Renal cortical epithelial cell (primary cell): ENCODE measurements at places on chromosomes 6 and 20.

- no peak for DNase-seq
These were observed 254.4 kb downstream of the RIMS1 start for GRCh38 chr6:72140795-72141194.

DNA sequence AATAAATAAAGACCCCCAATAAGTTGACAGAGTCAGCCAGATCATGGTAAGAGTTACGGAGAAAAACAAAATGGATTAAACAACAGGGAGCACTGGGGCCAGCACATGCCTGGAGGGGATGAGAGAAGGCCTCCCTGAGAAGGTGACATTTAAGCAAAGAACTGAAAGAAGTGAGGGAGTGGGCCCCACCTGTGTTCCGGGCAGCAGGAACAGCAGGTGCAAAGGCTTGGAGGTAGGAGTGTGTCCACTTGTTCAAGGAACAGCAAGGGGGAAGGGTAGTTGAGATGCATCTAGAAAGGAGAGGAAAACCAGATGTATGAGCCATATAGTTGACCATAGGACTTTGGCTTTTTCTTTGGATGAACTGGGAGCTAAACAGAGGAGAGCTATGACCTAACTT lies 7.6 kb upstream of the PREX1 start:
- no peak for DNase-seq

DNA sequence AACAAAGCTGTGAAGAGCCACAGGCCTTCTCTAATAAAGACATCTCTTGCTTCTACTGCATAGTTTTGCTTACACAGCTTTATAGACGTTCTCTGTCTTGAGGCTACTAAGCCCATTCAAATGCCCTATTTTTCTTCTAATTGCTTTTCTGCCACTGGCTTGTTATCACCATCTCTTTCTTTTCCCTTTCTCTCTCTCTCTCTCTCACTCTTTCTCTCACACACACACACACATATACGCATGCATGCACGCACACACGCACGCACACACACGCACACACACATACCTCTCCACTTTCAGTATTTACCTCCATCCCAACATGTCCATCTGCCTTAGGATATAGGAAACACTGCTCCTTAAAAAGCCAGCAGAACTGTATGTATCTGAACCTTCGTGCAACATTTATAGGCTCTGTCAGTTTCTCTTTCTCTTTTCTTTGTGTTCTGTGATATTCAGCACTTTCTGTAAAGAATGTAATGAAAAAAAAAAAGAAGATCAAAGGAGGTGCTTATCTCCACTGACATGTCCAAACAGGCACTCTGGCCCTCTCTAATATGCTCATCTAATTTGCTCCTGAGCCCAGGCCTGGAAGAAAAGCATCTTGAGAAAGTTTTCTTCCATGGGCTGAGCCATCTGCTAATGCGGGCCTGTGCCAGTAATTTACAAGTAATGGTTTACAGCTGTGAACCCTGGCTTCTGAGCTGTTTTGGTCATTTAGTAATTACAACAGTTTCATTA lies 1046.7 kb upstream of the MAP3K7 start:
- no peak for DNase-seq

DNA sequence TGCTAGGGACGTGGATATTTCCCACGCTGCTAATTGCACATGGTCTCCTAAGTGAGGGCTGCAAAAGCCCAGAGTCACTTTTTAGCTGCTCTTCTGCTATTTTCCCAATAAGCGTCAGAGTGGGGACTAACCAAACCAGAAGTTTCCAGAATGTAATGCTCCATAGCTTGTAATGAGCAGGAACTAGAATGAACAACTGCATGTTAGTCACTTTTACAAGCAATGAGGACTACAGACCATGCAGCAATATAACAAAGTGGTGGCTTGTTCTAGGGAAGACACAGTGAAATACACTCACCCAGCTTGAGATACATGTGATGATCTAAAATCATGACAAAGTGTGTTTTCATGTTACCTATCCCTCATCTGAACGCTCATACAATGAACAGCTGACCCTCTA lies 314.1 kb upstream of the SGK1 start:
- no peak for DNase-seq

DNA sequence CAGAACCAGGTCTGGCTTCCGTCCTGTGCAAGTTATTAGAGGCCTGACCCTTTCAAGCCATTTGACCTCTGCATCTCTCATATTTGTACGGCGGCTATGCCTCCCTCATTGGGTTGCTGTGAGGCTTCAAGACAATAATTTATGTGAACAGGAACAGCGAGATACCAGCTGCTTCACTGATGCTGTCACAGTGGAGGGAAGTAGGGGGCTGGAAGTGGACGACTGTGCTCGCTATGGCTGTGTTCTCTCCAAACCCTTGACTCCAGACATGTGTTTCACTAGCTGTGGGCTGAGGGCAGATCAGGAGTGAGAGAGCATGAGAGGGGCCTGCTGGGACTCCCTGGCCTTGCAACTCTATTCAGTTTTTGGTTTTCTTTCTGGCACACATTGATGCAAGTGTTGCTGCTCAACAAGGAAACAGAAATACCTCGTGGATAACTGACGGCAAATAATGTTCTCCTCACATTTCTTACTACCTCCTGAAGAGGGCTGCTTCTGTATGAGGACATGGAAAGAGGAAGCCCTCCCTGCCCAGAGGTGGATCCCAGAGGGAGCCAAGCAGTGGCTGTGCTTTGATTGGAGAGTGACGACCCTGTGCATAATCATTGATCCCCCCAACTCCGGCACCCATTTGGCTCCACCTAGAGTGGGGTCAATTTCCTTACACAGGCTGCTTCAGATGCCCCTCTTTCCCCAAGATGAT lies 34.7 kb upstream of the SCP2D1 start:
- DNase-seq, result no peak

- DNase-seq, result no peak
These were observed 1087.6 kb upstream of the CITED2 start for GRCh38 chr6:140462076-140462452.

- no peak for DNase-seq
These were observed 113.8 kb downstream of the PRND start for GRCh38 chr20:4835244-4836177.

- DNase-seq, result no peak
These were observed at the start of gene LTA for GRCh38 chr6:31572041-31572911. TSS of gene LTA (plus strand) at chr6:31572289. CDS start at chr6:31572743, 454 bp downstream.

DNA sequence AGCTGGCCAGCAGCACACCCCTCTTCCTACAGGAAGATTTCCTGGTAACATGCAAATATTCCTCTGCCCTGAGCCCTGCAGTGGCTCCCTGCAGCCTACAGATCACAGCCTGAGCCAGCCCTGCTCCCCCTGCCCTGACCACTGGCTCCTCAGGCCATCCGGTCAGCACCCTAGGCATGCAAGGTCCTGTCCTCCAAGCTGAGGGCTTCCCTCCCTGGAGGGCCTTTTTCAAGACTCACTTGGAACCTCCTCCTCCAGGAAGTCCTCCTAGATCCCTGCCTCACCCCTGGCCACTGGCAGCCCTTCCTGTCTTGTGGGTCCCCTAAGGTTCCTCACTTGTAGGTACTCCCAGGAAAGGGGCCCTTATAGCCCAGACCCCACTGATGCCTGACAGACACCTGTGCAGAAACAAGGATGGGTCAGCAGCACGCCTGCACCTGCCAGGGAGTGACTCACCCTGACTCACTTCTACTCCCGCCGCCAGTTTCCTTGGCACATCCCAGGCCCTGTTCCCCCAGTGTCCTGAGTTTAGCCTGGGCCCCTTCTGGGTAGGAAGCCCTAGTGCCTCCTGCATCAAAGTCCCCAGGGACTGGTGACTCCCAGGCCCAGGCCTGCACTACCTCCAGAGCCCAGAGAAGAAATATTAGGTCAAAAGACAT lies 3.2 kb downstream of the SLC4A11 start:
- DNase-seq, result peak; percentile 39

DNA sequence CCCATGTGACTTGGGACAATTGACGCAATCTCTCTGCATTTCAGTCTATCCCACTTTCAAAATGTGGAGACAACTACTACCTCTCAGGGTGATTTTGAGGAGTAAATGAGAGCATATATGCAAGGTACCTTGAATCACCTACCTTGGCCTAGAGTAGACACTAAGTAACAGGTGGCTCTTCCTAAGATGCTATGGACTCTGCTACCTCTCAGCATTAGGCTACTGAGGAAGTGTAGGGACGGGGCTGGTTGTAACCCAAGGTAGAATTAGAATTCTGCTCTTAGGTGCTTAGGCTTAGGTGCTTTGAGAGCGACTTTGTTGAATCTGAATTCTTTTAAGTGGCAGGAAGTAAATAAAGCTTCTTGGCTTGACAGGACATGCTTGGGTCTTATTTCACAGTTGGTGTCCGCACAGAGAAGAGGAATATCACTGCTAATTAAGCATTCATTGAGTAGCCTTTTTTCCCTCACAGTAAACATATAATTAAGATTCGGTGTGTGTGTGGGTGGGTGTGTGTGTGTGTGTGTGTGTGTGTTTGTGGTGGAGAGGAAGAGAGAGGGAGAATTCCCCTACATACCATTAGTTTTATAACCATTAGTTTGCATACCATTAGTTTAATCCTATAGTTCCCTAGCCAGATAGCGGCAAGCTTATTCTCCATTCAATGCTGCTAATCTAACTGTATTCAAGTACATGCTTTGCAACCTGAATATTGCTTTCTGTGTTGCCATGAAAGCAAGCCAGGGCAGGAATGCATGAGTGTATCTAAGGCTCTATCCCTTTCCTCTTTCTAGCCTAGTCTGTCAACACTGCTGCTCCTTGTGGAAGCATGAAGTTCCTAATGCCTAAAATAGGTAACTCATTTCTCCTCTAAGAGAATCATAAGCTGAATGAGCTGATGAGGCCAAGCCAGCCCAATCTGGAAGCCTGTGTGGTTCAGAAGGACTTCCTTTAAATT lies 112.5 kb downstream of the IPCEF1 start:
- DNase-seq, result peak; percentile 90

DNA sequence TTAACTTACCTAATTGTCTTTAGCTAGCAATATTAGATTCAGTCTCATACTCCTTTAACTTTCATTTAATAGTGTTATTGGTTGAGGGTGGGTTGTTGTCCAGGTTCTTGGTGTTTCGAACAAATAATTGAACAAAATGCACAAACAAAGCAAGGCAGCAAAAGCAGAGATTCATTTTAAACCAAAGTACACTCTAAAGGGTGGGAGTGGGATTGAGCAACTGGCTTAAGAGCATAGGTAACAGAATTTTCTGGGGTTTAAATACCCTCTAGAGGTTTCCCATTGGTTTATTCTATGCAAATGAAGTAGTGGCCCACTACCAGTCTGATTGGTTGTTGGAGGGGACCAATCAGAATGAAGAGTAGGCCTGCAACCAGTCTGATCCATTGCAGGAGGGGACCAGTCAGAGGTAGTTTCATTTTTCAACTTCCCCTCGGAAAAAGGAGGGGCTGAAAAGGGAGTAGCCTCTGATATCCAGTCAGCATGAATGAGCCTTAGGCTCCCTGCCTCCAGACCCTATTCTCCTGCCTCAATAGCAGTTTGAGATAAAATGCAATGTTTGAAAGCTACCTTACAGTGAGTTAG lies 26.3 kb upstream of the RAB23 start:
- DNase-seq, result no peak

- DNase-seq, result no peak
These were observed 43.2 kb downstream of the RAB44 start for GRCh38 chr6:36740818-36741179.

DNA sequence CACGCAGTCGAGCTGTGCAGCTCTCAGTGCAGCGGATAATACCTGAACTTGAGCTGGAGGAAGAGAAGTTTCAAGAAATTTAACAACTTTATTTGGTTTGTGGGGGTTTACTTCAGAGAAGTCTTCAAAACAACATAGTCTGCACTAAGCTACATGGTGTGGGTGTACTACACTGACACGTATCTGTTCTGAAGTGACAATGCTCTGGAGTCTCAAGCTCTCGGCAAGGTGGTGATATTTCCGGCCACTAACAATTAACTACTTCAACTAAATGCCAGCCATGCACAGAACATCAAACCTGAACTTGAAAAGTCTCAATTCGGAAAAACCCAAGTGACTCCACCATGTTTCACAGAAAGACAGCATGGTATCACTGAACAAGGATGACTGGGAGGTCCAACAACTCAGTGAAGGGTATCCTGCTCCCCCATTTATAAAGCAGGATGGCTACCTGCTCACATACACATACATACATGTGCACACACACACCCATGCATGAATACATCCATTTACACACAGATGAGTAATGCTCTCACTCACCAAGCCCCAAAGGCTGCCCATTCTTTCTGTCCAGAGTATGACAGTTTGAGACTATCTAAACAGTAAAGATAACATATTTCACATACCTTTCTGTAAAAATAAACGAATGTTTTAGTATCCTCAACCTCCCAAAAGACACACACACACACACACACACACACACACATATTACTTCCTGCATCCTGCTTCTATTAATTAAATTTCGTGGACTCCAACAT lies 15.4 kb upstream of the ANKRD60 start:
- no peak for DNase-seq

GRCh38 chr6:53309059-53309900 lies 39.5 kb downstream of the ELOVL5 start:
- peak; percentile 51 for DNase-seq

DNA sequence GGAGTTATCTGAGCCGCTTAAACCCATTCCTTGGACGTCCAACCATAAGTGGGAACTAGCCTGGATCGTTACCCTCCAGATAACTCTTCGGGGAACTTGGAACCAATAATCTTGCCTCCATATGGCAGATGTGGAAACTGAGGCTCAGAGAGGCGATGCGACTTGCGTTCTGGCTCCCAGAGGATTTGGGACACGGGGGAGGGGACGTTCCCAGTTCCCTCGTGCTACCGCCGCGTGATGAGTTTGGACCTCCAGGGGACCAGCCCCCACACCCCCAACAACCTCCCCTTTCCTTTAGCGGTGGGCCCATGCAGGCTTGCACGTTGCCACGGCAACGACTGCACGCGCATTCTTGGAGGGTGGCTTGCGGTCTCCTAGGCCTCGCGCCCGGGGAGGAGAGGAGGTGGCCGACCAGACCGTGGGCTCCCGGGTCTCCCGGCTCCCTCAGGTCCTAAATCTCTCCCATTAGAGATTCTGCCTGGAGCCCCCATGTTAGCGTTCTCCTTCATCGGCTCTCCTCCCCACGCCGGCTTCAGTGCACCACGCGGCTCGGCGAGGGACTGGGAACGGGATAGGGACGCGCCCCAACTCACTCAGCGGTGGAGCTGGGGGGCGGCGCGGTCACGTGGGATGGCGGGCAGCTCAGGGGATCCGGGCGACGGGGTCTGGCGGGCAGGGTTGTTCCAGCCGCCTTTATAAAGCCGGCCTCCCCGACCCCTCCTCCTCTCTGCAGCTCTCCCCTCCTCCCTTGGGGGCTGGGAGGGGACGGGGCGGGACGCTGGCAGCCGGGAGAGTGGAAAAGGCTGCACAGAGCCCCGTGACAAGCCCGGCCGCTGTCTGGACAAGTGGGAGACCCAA lies at the start of gene PLTP:
Gene PLTP (minus strand): TSS at position 670 of the 858 bp plus-strand sequence. CDS start 703 bp downstream, outside the sequence.
- DNase-seq, result peak; percentile 41

- no peak for DNase-seq
These were observed 2.0 kb upstream of the ZBP1 start for GRCh38 chr20:57622201-57622570.

GRCh38 chr20:17807651-17808050 lies 107.9 kb downstream of the BANF2 start:
- no peak for DNase-seq

- no peak for DNase-seq
These were observed 30.9 kb downstream of the MAP3K5 start for GRCh38 chr6:136761227-136761922.
